ENCODE measurements at places on chromosomes 5 and 9.

GRCh38 chr9:90165281-90165680, 477.3 kb downstream of the DIRAS2 start:
- no peak for DNase-seq

- DNase-seq: no peak
Measured at GRCh38 chr5:170393958-170394357, 4.8 kb upstream of the KCNMB1 start.

DNA sequence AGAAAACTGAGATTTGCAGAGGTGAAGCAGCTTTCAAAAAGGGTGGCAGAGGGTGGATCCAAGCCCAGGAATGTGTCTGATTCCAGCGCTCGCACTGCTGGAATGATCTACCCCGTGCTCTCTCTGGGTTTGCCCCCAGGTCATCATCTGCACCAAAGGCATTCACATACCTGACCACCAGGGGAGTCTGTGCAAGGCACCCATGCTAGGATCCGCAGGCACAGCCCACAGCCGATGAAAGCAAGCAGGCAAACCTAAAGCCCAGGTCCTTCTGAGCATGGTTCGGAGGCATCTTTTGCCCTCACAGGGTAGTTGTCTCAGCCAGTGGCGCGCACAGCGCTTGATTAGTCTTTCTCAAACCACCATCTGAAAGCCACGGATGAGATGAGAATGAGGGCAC, 56.6 kb downstream of the TEK start:
- no peak for DNase-seq

DNA sequence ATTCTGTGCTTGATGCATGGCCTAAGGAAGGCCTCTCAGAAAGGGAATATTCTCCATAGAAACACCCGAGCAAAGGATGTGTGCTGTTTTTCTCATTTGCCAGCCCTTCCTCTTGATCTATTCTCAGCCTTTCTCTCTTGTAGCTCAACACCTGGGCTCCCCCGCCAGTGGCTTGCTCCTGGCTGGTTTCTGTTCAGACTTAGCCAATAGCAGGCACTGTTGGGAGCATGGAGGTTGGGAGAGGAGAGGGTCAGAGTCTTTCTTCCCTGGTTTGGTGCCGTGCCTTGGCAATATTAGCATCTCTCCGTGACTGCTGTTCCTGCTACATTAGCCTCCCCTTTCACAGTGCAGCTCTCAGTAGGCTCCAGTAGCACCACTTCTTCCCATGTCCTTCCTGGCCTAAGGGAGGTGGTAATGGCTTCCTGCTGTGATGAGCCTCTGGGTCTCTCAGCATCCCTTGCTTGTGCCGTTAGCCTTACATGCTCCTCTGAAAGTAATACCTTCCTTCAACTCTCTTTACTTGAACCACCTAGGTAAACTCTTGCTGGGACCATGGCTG, 269.7 kb upstream of the GAS1 start:
- DNase-seq: no peak

DNA sequence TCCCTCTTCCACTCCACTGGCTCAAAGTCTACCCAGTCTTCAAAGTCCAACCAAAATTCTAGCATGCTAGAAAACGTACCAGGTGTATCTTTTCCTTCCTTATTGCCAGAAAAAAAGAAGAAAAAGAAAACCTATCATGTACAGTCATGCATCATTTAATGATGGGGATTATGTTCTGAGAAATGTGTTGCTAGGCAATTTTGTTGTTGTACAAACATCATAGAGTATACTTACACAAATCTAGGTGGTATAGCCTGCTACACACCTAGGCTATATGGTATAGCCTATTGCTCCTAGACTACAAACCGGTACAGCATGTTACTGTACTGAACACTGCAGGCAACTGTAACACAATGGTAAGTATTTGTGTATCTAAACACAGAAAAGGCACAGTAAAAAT, 104.8 kb downstream of the SREK1 start:
- no peak for DNase-seq

DNA sequence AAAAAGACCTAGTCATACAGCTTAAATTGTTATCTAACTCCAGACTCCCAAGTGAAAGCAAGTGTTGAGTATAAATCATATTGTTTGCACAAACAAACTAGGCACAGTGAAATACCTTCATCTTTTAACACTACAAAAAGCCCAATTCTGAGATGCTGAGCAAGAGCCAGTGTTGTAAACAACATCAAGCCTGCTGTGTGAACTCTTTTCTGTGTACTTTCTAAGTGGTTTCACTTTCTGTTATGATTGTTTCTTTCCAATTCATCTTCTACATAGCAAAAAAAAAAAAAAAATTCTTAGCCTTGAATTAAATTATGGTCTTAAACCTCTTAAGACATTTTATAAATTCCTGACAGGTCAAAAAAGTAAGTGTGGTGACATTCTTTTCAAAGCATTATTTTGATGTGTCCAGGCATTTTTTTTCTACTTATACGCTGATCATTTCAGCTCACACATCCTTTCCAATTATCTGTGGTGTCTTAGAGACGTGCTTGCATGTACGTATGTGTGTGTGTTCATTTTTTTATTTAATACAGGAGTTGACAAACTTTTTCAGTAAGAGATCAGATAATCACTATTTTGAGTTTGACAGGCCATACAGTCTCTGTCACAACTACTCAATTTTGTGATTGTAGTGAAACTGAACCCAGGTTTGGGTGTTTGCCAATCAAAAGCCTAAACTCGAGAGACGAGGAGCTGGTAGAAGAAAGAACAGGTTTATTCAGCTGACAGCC, 556.1 kb downstream of the CDH9 start:
- DNase-seq: no peak

- DNase-seq: no peak
Measured at GRCh38 chr5:148953711-148954110, 109.2 kb downstream of the SH3TC2 start.

DNA sequence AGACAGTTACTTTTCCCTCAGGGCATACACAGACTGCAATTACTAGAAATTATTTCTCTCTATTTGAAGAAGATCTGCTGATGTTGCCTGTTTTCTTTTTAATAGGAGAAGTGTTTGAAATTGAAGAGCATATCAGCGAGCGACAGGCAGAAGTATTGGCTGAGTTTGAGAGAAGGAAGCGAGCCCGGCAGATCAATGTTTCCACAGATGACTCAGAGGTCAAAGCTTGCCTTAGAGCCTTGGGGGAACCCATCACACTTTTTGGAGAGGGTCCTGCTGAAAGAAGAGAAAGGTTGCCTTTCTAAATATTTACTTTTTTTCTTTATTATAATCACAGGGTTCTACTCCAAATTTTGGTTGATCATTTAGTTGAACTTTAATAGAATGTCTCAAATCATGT, 3.4 kb downstream of the PRPF4 start:
- no peak for DNase-seq

DNA sequence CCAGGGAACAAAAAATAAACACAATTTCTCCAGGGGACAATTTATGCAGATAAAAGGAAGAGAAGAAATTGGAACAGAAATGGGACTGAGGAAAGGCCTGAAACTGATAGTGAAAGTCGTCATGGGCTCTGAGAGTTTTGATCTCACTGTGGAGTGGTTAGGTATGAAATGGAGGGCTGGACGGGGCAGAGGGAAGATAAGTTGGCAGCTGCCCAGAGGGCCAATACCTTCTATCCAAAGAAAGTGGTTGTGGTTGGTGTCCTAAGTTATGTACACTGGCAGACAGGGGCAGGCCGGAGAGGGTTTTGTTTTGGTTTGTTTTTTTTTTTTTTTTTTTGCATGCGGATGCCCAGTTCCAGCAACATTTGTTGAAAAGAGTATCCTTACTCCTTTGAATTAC, 46.1 kb downstream of the ZNF618 start:
- no peak for DNase-seq

- DNase-seq: no peak
Measured at GRCh38 chr9:82651474-82651873, 411.5 kb downstream of the RASEF start.

- no peak for DNase-seq
Measured at GRCh38 chr5:107704681-107705401, 34.1 kb upstream of the EFNA5 start.
